ENCODE measurements at places on chromosomes 12 and 14.

- peak; percentile 62 for DNase-seq
Measured at GRCh38 chr12:115451780-115452736, 768.1 kb upstream of the TBX3 start.

- no peak for DNase-seq
Measured at GRCh38 chr12:110002676-110003515, 3.7 kb downstream of the ANKRD13A start.

DNA sequence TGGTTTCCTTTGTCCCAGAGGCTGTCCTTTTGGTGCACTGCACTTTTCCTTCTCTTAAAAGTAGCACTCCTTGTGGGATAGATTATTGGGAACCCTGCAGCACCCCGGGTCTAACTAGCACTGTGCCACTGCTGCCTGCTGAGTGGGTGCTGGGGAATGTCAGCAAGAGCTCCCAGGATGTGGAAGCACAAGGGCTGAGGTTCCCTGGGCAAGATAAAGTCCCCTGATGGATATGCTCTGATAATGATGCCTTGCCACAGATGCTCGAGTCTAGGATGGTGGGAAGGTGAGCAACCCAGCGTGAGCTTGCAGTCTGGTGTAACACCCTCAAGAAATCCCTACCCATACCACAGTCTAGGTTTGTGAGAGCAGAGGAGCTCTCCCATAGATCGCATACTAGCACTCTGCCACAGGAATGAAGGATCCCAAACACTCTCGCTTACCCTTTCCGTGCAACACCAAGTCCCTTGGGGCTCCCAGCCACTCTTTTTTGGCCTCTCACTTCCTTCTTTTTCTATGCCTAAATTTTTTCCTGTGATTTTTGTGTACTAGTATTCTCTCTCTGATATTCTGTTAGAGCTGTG, 32.6 kb downstream of the USP15 start:
- no peak for DNase-seq

DNA sequence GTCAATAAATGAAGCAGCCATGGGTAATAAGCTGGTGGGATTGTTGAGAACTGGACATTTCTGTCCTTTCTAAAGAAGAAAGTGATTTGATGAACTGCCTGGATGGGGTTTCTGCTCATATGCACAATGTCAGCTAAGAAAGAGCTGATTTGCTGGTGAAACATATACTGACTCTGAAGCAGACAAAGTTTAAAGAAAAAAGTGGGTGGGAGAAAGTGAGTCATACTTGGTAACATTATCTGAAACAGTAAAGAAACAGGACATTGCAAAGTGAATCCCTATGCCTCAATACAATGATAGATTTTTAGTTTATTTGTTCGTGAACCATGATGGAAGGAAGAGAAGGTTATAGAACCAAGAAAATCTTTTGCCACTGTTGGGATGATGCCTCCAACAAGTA, 95.6 kb upstream of the DNM1L start:
- no peak for DNase-seq

DNA sequence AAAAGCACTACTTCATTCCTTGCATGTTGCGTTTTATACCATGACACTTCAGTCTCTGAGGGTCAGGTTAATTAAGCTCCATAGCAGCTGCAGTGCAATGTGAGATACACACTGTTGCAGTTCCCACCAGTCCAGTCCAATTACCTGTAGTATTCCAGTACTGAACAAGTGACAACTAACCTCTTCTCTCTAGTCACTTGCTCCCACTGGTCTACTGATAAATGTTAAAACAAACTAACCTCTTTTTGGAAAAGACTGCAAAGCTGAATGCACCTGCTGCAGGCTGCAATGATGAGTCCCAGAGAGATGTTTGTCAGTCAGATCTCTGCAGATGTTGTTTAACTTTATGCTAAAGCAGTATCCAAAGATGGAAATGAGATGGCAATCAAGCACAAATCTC, 7.9 kb downstream of the NOVA1 start:
- no peak for DNase-seq

DNA sequence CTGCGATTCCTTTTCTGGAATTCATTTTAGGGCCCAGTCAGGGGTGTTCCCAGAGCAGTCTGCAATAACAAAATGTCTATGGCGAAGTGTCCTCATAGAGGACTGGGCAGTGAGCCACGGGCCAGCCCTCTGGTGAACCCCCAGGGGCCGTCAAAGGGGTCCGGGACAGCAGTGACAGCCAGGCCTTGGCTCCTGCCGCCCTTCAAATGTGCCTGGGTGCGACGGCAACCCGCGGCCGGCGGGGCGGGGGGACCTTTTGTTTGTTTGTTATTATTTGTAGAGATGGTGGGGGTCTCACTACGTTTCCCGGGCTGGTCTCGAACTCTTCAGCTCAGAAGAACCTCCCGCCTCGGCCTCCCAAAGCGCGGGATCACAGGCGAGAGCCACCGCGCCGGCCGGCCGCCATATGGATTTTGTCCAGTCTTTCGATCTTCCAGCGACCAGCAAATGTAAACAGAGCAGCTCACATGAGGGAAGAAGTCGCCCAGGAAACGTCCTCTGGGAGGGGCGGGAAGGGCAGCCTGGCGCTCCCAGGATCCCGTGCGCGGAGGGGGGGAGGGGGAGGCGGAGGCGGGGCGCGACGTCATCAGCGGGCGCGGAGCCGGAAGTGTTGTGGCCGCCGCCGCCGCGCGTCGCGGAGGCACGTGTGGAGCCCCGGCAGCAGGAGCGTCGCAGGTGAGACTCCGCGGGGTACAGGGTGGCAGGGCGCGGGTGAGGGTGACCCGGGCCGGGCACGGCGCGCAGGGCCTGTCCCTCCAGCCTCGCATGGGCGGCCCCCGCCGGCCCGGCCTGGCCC, at the start of gene TRMT61A:
Gene TRMT61A (plus strand): TSS at position 610 of the 796 bp plus-strand sequence. CDS start 783 bp downstream, outside the sequence.
- DNase-seq = peak; percentile 91

GRCh38 chr14:39025810-39026627, 77.0 kb downstream of the SEC23A start:
- no peak for DNase-seq

- no peak for DNase-seq
Measured at GRCh38 chr12:82109243-82109642, 248.9 kb downstream of the CCDC59 start.

DNA sequence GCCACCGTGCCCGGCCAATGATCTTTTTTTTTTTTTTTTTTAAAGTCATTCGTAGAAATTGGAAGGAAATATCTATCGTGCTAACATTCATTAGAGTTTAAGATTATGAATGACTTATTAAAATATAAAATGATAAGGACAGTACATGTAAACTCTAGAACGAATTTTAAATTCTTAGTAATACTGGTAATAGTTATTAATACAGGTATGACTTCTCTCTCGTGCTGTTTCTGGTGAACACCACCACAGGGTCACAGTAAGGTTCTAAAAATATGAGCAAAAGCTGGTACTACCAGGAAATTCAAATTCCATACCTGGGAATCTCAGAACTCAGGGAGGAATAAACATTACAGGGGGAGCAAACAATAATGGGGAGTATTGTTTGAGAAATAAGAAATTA, 26.2 kb downstream of the WNK1 start:
- DNase-seq = no peak

Measured in LoVo (cell line).